GM19239 (cell line): ENCODE measurements at places on chromosomes 16 and 17.

- DNase-seq: no peak
These were observed 30.9 kb upstream of the CDH8 start for GRCh38 chr16:62067182-62067581.

DNA sequence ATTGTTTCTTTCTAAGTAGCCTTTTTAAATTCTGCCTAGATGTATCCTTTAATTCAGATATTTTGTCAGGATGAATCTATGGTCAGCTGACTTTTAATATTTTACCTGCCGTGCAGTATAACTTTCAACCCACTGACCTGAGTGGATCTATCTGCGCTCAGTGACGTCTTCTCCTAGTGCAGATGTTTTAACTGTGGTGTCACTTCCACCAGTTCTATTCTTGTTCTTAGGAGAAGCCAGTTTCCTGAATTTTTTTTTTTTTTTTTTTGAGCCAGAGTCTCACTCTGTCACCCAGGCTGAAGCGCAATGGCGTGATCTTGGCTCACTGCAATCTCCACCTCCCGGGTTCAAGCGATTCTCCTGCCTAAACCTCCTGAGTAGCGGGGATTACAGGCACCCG lies 5.0 kb upstream of the TM4SF5 start:
- no peak for DNase-seq

DNA sequence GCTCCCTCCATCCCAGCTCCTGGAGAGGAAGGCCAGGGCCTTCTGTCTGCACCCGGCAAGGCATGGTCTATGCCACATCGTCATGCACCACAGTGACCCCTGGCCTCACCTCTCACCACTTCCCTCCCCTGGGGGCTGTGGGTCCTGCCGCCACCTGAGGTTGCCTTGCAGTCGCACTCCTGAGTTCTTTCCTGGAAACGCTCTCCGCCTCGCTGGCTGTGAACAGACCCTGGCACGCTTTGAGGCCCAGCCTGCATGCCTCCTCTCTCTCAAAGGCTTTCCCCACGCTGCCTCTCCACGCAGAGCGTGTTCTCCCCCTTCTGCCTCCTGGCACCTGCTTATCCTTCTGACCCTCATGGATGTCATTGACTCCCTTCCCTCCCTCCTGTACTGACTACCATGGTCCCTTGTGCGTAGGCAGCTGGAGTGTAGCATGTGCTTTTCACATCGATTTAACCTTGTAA lies 45.4 kb downstream of the SEC14L1 start:
- DNase-seq: no peak

DNA sequence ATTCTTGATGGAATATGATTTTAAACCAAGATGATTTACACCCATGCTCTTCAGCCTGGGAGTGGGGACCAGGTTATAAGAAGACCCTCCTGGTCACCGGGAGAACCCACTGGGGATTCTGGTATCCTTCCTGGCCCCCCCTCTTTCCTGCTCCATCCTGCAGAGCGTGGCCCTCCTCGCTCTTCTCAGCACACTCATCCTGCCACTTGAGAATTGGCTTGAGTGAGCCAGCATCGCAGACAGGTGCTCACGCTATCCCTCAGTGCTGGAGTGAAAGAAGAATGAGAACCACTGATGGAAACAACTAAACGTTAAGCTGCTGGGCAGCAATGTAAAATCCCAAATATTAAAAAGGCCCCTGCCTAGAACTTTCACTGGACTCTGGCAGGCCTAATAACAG lies 98.0 kb downstream of the CYTH1 start:
- no peak for DNase-seq

DNA sequence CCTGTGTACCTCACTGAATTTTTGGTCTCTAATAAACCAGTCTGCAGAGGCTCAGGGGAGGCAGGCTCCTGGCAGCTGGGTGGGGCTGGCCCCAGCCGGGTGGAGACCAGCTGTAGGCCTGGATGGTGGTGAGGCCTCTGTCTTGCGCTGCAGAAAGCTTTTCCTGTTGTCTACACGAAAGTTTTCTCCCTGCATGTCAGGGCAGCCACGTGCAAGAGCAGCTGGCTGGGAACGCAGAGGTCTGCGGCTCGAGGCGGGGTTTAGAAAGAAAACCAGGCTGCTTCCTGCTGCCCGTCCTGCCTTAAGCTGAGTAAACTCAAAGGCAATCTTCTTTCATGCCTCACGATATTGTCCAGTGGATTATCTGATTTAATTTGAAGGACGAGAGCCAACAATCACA lies 2.4 kb downstream of the SERPINF1 start:
- DNase-seq: peak; percentile 49

- no peak for DNase-seq
These were observed 142.5 kb upstream of the ELAC2 start for GRCh38 chr17:13160296-13160695.
